ENCODE measurements at places on chromosomes 11 and 22. TPM values are rescaled to one million over a fixed set of nuclear protein-coding genes. Genes with fewer than 3 reads are reported as not detected.

The MORC2 gene
- total RNA-seq = 28.3 TPM

The USH1C gene
- not detected for total RNA-seq

DNA sequence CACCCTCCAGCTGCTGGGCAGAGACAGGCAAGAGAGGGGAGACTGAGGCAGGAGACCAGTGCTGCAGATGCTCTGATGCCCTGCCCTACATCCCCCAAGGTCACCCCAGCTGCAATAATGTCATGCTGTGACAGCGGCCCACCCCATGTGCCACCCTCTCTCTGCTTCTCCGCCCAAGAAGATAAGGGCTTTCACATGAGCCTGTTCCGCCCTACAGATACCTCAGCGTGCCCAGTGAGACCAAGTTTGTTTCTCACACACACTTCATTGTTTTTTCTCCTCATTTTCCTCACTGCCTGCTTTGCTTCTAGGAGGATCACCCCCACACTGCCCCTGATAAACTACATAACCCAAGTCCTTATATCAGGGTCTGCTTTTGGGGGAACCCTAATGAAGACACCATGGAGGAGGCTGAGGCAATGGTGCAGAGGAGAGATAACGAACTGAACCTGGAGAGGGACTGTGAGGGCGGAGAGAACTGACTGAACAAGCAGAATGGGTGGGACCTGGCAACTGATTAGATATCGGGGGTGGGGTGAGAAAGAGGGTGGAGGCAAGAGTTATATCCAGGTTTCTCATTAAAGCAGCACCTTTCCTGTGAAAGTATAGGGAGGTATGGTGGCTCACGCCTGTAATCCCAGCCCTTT, 37.5 kb upstream of the TSKU start:
- DNase-seq = no peak

- DNase-seq = peak; percentile 87
Observed at GRCh38 chr11:63537293-63538101, 889 bp downstream of the PLAAT4 start.

The CCDC73 gene
- total RNA-seq = not detected

The CDK2AP2 gene
- 65.6 TPM for total RNA-seq

DNA sequence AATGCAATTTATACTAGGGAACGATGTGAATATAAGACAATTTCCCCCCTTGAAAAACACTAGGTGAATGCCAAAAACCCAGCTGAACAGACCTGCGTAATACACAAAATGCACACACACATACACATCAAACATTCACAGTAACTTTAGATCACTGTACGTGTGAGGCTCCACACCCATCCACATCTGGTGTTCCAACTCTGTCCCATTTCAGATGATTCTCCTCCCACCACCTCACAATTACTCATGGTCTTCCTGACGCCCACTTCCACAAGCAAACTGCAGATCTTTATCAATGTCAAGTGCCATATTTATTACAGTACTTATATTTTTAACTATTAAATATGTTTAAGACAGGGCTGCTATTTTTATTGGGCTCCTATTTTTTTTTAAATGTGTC, 57.8 kb upstream of the TENM4 start:
- DNase-seq = no peak

The NDUFS8 gene
- 70.1 TPM for total RNA-seq

DNA sequence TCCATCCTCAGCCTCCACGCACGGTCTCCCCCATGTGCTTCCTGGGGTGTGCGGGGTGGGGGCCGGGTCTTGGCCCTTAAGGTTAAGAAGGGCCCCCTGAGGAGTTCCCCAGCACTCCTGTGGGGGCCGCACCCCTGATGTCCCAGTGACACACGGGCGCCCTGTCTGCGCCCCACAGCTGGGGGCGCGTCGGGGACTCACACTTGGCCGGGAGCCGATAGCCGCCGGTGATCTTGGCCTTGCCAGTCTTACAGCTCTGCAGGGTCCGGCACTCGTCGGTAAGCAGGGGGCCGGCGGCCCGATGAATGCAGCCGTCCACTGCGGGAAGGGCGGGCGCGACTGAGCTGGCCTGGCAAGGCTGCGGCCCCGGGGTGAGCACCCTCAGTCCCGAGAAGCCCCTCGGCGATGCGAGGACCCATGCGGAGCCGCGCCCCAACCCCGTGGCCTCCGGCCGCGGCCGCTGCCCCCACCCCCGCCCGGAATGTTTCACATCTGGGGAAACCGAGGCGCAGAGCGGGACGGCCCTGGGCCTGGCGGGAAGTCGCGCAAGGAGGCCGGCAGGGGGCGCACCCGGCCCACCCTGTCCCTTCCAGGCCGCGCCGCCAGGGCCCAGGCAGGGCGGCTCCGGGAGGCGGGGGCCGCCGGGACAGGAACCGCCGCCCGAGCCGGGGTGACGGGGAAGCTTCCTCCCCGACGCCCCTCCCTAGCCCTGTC, 13.9 kb downstream of the OTUB1 start:
- peak; percentile 91 for DNase-seq

GRCh38 chr22:46878191-46878948, 115.9 kb downstream of the TBC1D22A start:
- no peak for DNase-seq

GRCh38 chr11:103942646-103943045, 93.8 kb upstream of the DDI1 start:
- DNase-seq = no peak

The PIH1D2 gene
- 1.4 TPM for total RNA-seq

The DEPDC7 gene
- 0.78 TPM for total RNA-seq

The PGR gene
- total RNA-seq = 14.1 TPM

GRCh38 chr11:44306052-44306917, 3.7 kb downstream of the ALX4 start:
- DNase-seq = no peak

The CLMP gene
- 107 TPM for total RNA-seq

GRCh38 chr11:27401833-27402316, 38.9 kb upstream of the CCDC34 start:
- no peak for DNase-seq

The COA4 gene
- total RNA-seq = 34.1 TPM

The SHISA8 gene
- not detected for total RNA-seq

The SCUBE1 gene
- total RNA-seq = 5.4 TPM

The HBE1 gene
- total RNA-seq = not detected

The TRIM51 gene
- not detected for total RNA-seq

The OR52I1 gene
- not detected for total RNA-seq

GRCh38 chr11:33931067-33931466, 39.2 kb upstream of the LMO2 start:
- DNase-seq = no peak

DNA sequence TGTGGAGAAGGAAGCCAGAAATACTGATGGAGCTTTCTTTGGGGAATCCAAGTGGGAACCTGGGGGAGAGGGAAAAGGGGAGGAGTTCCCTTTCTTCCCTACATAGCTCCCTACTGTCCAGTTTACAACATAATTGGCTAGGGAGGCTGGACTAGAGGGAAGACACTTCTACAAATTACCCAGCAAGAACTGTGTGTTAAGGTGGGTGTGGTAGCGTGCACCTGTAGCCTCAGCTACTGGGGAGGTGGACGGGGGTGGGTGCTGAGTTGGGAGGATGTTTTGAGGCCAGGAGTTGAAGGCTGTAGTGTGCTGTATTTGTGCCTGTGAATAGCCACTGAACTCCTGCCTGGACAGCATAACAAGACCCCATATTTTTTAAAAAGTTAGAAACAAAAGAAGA, 74.0 kb downstream of the NAV2 start:
- DNase-seq = no peak

GRCh38 chr11:57432149-57432561, 5.2 kb upstream of the SLC43A3 start:
- no peak for DNase-seq

The MRGPRD gene
- total RNA-seq = not detected

GRCh38 chr11:65077451-65077850, 6.4 kb downstream of the CDCA5 start:
- no peak for DNase-seq

The ANKK1 gene
- total RNA-seq = 0.57 TPM

- DNase-seq = peak; percentile 85
Observed at GRCh38 chr11:119584193-119585042, 144.6 kb downstream of the NECTIN1 start.

DNA sequence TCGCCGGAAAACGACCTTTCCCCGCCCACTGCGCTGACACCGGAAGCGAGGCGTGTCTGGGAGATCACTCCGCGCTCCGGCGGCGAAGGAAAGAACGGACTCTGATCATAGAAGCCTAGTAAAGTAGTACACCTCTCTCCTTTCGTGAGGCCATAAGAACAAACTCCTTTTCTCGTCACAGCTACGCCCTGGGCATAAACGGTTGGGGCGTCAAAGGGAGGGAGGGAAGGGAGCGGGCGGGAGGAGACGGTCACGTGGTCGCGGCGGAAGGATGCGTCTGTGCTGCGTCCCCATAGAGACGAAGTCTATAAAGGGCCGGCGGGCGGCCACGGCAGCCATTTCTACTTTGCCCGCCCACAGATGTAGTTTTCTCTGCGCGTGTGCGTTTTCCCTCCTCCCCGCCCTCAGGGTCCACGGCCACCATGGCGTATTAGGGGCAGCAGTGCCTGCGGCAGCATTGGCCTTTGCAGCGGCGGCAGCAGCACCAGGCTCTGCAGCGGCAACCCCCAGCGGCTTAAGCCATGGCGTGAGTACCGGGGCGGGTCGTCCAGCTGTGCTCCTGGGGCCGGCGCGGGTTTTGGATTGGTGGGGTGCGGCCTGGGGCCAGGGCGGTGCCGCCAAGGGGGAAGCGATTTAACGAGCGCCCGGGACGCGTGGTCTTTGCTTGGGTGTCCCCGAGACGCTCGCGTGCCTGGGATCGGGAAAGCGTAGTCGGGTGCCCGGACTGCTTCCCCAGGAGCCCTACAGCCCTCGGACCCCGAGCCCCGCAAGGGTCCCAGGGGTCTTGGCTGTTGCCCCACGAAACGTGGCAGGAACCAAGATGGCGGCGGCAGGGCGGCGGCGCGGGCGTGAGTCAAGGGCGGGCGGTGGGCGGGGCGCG, at the start of gene ATF4:
ATF4 (plus strand) TSS at position 337 of the 880 bp plus-strand sequence. CDS start 884 bp downstream, outside the sequence.
- peak; percentile 98 for DNase-seq

The MMP8 gene
- total RNA-seq = 0.60 TPM

GRCh38 chr22:49079027-49079725, 748.5 kb downstream of the BRD1 start:
- DNase-seq = no peak

- DNase-seq = peak; percentile 66
Observed at GRCh38 chr22:21642584-21643448, 714 bp downstream of the SDF2L1 start.

GRCh38 chr11:64868904-64869570, 9.4 kb downstream of the EHD1 start:
- peak; percentile 75 for DNase-seq

The NPTXR gene
- total RNA-seq = 21.9 TPM

GRCh38 chr11:14418801-14419417, 59.9 kb upstream of the RRAS2 start:
- DNase-seq = no peak

GRCh38 chr11:353179-353873, 16.0 kb upstream of the B4GALNT4 start:
- DNase-seq = peak; percentile 93

The ASPHD2 gene
- total RNA-seq = 1.5 TPM

The OR11H1 gene
- not detected for total RNA-seq

GRCh38 chr22:44179196-44179988, 1.3 kb upstream of the PARVG start:
- DNase-seq = no peak

GRCh38 chr11:46216019-46216764, 61.3 kb upstream of the CREB3L1 start:
- no peak for DNase-seq

GRCh38 chr11:118287006-118287405, 17.5 kb upstream of the CD3E start:
- no peak for DNase-seq

DNA sequence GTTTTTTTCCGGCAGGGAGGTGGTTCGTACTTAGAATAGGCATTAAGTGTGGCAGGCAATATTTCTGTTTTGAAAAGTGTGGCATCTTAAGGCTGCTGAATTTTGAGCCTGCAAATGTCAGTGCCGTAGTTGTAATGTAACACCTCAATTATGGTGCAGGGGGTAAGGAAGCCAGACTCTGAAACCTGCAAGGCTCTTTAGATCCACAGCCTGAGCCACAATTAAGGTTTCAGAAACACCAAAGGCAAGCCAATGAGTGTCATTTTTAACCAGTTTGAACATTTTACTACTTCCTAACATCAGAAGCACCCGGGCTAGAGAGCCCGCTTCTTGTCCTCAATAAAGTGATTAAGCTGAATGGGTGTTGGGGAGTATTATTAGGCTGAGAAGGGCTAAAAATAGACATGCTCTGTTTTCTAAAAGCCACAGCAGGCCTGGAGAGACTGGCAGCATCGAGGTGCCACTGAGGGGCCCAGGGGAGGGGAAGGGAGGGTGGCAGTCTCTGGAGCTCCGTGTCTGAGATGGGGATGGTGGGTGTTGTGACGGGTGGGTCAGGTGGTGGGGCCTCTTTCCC, 113.4 kb downstream of the ZBTB16 start:
- no peak for DNase-seq

DNA sequence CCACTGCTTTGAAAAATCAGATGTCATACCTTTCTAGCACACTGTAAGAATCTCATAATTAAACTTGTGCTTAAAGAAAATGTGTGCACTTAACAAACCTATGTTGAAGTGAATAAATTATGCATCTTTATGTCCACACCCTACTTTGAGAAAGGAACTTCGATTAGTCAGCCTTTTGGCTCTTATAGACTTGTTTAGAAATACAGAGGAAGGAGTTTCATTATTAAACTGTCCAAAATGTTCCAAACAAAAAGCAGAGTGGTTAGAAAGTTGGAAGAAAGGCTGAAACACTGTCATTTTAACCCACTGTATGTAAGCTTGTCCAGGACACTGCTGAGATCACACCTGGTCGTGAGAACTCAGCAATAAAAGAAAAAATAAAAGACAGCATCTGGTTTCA, 863.2 kb upstream of the CHORDC1 start:
- no peak for DNase-seq

Data from aorta (tissue), 5 donors.